ENCODE measurements at places on chromosomes 2 and 18. TPM values are rescaled to one million over a fixed set of nuclear protein-coding genes. Genes with fewer than 3 reads are reported as not detected.

The GMCL1 gene
- polyA plus RNA-seq, result 7.6 TPM

- DNase-seq, result no peak
Measured at GRCh38 chr2:241893265-241893664, 23.7 kb downstream of the RTP5 start.

- DNase-seq, result peak; percentile 64
Measured at GRCh38 chr2:96409820-96410164, 74.2 kb downstream of the NCAPH start.

DNA sequence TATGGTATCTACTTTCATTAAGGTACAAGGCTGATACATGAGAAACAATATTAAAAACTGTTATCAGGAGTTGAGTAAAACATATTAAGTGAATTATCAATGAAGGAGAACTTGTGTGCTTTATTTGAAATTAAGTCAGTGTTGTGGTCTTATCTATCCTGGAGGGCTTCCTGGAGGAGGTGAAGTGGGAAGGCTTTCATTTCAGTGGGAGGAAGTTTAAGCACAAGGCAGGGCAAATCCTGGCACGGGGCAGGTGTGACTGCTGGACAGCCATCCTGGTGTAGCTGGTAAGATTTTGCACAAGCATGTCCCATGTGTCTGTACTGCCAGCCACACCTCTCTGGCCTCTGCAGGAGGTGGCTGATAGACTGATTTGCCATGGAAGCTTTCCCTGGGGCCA lies 159.7 kb upstream of the SKOR2 start:
- no peak for DNase-seq

GRCh38 chr2:186399082-186399644 lies 86.9 kb upstream of the ZC3H15 start:
- DNase-seq, result no peak
